Karpas-422 (cell line): ENCODE measurements at places on chromosomes 11 and 22.

DNA sequence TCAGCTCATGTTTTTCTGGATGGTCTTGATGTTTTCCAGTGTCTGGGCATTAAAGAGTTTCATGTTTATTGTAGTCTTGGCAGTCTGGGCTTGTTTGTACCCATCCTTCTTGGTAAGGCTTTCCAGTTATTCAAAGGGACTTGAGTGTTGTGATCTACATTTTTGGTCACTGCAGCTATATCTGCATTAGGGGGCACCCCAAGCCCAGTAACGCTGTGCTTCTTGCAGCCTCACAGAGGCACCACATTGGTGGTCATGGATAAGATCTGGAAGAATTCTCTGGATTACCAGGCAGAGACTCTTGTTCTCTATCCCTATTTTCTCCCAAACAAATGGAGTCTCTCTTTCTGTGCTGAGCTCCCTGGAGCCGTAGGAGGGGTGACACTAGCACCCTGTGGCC lies 451.5 kb upstream of the FAT3 start:
- no peak for DNase-seq

DNA sequence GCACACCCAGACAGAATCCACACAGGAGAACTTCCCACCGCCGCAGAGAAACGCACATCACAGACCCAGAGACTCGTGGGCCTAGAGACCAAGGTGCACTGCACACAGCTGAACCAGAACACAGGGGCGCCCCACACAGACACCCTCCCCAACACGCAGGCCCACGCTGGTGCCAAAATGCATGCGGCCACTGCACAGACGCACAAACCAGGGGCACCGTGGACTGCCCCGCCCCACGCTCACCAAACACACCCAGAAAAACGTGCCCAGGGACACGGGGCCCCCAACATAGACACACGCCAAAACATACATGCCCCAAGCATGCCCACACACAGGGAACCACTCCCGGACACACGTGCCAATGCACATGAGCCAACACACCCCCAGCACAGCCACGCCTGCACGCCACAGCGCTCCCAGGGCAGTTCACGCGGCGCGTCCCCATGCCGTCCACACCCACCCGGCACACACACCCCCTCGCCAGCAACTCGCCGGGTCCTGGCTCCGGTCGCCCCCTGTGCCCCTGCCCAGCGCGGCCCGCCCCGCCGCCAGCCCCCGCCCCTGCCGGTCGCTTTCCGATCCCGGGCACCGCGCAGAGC lies 7.8 kb downstream of the ELFN2 start:
- DNase-seq = no peak

DNA sequence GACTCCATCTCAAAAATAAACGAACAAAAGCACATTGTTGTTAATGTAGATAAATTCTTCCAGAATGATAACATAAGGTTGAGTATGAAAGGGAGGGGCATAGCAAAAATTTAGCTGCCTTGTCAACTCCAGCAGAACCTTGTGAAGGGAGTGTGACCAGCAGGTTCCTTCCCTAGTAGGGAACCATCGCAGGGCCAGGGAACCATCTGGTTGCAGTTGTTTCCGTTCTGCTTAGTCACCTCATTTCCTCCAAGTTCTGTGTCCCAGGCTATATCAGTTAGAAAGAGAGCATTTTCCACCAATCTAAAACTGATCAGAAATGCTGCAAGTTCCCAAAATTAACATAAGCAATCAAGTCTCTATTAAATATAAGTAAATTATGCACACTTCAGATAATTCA lies 126.7 kb upstream of the BLID start:
- no peak for DNase-seq

DNA sequence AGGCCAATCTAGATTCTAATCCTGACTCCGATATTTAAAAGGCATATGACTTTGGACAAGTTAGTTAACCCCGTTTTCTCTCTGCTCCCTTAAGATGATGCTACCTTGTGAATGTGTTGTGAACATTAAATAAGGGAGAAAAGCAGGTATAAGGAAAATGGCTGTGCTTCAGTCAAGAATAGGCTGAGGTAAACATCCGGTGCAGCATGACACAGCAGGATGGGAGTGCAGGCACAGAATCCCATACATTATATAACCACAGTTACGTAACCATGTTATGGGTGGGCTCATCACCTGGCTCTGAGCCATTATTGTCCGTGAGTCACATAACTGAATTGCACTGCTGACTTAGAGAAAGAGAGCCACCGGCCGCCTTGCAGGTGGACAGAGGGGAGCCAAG lies 382.2 kb upstream of the ANO5 start:
- DNase-seq = no peak

GRCh38 chr11:68263444-68264035 lies 8.2 kb downstream of the C11orf24 start:
- DNase-seq = no peak

DNA sequence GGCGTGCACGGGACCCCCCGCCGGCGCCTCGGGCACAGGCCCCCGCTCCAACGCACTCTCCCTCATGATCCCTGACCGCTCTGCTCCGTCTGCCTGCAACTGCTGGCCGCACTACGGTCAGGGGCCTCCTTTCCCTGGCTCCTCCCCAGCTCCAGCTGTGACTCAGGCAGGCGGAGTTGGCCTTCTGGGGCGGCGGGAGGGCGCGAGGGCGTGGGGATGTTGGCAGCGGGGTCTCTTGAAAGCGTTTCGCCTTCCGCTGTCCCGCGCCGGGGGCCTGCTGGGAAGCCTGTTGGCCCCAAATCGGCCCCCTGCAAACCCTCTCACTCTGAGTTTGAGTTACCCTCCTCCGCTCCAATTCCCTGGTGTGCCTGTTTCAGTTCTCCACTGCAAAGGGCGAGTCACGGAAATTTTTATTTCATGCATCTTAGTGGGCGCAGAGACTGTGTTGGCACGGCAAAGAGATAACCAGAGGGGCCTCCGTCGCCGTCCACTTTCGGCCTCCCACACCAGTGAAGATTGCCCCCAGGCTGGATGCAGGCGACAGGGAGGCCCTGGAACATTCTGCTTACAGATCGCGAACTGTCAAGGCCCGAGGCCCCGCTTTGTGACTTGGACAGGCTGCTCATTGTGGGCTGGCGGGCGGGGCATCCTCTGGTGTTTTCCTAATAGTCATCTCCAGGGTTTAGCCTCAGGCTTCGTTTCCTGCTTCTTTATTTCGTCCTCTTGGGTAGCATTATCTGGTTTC lies at the start of gene CAVIN3:
Gene CAVIN3, minus strand, starts transcription at position 91 of the 745 bp plus-strand sequence. Its CDS starts 25 bp downstream, at position 66.
- no peak for DNase-seq

DNA sequence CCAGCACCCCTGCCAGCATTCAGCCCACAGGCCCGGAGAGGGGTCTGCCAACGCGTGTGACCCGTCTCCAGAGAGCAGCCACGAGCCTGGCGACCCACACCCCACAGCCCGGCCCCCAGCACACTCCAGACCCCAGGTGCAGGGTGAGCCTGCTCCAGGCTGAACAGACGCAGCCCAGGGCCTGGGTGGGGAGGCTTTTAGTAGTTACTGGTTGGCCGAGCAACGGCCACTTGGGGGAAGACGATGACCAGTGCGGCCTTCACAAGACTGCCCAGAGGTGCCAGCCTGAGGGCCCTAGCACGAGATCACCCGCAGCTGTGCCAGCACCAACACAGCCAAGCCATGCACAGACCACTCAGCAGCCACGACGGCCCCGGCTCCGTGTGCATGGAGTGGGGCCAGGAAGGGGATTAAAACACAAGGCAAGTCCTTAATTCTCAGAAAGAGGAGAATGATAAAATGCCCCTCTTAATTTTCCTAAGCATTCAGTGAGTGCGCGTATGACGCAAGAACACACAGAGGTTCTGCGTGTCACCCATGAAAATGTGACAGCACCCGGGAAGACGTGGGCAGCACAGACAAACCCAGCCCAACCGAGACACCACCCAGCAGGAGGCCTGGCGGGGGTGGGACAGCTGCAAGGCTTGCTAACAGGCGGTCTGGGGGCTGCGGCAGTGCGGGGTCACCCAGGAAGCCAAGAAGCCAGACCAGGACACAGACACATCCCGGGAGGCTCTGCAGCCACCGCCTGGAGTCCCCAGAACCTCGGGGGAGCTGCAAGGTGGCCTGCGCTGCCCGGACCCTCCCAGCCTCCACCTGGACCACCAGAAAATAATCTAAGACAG lies 47.6 kb downstream of the BRD1 start:
- DNase-seq = no peak

GRCh38 chr11:61429346-61429690 lies 457 bp downstream of the CPSF7 start:
- peak; percentile 89 for DNase-seq

GRCh38 chr22:45210991-45211390 lies 29.7 kb downstream of the KIAA0930 start:
- DNase-seq = no peak

DNA sequence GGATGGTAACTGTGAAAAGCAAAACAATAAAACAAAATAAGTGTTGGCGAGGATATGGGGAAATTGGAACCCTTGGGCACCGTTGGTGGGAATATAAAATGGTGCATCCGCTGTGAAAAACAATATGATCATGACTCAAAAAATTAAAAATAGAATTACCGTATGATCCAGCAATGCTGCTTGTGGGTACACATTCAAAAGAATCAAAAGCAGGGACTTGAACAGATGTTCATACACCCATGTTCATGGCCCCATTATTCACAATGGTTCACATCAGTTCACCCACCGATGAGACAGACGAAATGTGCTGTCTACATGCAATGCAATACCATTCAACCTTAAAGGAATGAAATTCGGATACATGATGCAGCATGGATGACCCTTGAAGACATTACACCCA lies 1.2 kb upstream of the DERL3 start:
- DNase-seq = no peak

- DNase-seq = peak; percentile 48
These were observed 1.3 kb downstream of the DENND5A start for GRCh38 chr11:9263840-9264315.

DNA sequence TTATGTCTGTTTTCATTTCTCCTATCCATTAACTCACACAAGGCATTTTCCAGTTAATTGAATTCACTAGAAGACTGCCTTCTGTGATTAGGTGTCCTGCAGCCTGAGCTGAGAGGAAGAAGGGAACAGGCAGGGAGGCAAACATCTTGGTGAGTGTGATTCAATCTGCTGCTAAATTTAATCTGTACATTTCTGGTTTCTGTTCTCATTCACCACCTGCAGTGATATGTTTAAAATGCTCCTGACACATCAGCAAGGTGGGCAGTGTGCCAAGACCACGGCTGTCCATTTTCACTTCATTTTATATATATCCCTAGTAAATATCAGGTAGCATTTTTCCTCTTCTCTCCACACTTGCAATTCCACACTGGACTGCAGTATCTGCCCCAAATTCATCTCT lies 416.5 kb downstream of the TMEM135 start:
- peak; percentile 99 for DNase-seq

DNA sequence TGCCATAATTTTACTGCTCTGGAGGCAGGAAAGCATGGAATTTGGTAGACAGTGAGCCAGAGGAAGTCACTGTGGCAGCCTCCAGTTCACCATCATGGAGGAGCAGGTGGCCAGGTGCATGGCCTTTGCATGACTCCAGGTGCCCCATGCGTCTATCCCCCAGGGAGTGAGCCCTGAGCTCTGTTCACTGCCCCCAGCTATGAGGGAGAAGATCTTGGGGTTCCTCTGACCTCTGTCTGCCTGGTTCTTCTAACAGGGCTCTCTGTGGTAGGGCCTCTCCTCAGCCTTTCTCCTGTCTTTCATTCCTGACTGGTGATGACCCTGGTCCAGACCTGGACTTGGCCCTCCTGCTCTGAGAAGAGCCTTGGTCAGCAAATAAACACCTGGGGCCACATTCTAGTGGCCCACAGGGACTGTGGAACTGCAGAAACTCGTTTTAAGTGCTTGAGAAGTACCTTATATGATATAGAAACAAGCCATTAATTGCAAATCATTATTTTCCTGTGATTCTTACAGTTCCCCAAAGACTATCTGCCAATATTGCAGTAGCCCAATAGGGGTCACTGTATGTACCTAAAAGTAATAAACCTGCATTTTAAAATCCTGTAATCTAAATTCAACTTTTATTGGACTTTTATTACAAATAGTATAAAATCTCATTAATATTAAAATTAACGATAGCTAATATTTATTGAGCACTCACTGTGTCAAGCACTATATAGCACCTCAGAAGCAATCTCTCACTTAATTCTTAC lies 120.0 kb upstream of the SYT13 start:
- peak; percentile 69 for DNase-seq

- DNase-seq = no peak
These were observed 22.4 kb downstream of the TOM1 start for GRCh38 chr22:35322126-35322525.

- DNase-seq = no peak
These were observed 64.9 kb upstream of the BIRC3 start for GRCh38 chr11:102252339-102252891.

DNA sequence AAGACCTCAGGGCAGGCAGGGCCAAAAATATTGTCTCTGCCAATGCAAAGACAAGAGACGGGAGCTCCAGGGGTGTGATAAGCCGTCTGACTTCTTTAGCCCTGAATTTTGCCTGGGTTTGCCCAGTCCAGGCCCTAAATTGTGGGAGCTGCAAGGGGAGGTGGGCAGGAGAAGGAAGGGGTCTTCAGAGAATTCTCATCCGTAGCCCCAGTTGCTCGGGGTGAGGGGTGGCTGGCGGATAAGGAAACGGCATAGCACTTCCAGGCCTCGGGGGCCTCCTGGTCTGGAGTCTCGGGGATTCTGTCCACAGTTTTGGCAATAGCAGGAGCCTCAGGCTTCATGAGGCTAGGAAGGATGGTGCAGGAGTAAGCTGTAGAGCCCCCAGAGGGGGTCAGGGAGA lies 7.4 kb downstream of the CD5 start:
- no peak for DNase-seq

GRCh38 chr11:64170419-64170818 lies 4.5 kb upstream of the MACROD1 start:
- DNase-seq = no peak

GRCh38 chr22:50526834-50527801 lies 1.7 kb upstream of the SCO2 start:
- DNase-seq = peak; percentile 86

GRCh38 chr11:113568566-113568965 lies 93.4 kb upstream of the DRD2 start:
- DNase-seq = peak; percentile 32

DNA sequence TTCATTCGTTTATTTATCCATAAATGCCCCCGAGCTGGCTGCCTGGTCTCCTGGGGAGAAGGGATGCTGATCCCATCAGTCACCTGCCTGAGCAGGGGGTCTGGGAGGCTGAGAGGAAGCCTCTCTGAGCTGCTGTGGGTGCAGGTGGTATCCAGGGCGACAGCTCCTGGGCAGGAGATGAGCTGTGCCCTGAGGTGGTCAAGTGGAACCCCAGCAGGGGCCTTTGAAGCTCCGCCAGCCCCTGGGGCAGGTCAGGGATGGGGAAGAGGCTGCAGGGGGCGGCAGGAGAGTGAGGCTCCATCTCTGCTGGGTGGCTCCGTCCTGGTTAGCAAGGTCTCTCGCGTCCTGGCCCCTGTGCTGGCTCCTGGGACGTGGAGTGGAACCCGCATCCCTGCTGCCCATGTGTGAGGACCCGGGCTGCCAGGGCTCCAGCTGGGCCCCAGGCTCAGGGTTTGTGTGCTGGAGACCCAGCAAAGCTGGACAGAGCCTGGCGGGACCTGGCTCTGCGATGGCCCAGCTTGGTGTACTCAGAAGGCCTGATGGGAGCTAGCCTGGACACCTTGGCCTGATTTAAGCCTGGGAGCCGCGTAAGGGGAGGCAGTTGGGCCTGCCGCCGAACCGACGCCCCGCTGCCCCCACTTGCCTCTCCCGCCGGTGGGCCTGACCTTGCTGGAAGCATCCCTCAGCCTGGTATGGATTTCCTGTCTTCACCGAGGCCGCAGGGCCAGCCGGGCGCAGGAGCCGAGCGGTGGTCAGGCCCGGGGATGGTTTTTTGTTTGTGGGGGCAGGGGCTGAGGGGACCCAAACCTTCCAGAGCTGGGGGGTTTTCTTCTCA lies 44.5 kb downstream of the RTN4R start:
- no peak for DNase-seq
